ENCODE measurements at places on chromosomes 11 and 22.
A peak's percentile ranks its signal among the peaks of the same experiment; 100 is the strongest.

DNA sequence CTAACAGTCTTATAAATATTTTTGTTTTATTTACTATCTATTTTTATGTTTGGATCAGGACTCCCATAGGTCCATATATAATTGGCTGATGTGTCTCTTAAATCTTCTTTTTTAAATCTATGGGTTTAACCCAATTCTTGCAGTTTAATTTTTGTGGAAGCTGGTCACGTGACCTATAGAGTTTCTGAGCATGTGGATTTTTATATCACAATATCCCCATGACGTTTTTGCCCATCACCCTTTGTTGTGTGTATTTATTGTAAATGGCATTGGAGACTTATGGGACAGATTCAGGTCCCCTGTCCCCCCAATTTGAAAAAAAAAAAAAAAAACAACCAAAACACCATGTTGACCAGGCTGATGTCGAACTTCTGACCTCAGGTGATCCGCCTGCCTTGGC lies 78.8 kb upstream of the PRODH start:
- no peak for DNase-seq

DNA sequence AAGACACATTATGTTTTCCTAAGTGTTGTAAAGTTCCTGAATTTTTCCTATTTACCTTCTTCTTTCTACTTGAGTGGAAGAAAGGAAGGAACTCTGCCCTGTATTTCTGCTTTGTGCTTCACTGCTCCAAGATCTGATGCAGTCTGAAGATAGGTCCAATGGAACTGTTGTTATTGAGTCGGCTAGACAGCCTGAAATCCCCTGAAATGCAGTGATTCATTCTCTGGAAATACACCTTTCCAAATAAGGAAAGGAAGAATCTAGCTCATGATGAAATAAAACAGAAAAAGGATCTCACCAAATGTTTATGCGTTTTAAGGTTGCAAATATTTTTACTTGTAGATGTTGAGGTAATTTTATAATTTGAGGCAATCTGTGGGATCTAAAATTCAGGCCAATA lies 322.8 kb downstream of the GUCY1A2 start:
- peak; percentile 31 for DNase-seq

DNA sequence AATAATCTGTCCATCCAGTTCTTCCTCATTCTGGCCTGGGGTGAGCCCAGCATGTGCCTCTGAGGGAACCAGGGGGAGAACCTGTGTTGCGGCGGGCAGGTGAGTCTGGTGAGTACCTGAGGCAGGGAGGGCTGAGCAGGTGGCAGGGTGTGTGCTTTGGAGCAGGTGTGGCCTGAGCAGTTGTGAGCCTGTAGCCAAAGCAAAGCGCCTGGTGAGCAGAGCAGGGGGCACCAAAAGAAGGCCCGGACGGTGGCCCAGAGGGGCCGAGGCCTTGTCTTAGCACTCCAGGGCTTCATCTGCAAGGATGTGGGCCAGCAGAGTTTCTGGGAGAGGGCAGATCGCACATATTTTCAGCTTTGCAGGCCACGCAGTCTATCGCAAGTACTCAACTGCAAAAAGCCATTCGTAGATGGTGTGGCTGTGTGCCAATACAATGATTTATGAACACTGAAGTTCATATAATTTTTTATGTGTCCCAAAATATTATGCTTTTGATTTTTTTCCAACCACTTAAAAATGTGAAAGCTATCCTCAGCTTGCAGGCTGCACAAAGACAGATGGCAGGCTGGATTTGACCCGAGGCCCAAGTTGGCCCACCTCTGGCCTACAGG lies 8.7 kb downstream of the GLB1L2 start:
- no peak for DNase-seq

- DNase-seq: no peak
These were observed 650 bp upstream of the CHID1 start for GRCh38 chr11:911031-911889.

- DNase-seq: no peak
These were observed 78.7 kb downstream of the NECTIN1 start for GRCh38 chr11:119650251-119650650.
